DMS153 (cell line): ENCODE measurements at places on chromosomes 1 and 21.
A peak's percentile ranks its signal among the peaks of the same experiment; 100 is the strongest.

DNA sequence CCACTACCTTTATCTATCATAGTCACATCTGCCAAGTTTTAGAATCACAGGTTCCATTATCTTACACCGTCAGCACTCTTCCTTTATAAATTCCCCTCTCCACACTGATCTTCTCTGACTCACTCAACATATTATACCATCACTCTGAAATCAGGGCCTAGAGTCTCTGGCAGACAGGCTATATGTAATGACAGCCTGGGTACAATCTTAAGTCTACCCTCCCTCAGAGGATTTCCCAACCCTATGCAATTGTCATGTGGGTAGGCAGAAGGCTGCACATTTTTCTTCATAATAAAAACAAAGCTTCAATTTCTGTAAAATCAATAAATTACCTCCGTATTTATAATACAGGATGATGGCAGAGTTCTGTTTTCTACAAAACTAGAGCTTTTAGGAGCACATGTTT is 138.0 kb downstream of the RERE start:
- DNase-seq: no peak

- no peak for DNase-seq
These were observed 24.9 kb upstream of the PARP1 start for GRCh38 chr1:226432586-226433340.

DNA sequence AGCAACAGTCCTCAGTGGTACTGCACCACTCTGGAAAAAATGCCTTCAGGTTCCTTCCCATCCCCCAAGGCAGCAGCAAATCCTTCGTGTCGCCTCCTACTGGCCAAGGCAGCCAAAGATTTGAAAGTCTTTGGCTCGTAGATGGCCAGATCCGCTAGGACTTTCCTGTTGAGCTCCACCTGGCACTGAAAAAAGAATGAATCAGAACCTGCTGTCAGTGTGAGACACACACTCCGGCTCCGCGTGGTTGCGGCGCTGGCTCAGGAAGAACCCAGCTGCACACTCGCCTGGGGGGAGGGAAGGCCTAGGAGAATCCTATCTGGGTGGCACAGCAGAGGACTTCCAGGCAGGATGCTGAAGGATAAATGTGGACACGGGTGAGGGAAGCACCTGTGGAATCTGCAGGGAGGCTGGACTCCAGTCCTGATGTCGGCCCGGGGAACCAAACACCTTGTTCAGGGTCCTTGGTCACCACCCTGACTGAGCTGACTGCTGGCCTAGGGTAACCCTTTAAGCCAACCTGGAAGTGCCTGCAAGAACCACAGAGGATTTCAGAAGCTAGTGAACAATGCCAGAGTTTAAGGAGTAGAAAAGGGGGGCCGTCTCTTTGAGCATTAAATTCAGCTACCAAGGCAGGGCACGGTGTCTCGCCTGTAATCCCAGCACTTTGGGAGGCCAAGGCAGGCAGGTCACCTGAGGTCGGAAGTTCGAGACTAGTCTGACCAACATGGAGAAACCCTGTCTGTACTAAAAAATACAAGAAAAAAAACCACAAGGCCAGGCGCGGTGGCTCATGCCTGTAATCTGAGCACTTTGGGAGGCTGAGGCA is 3.2 kb upstream of the CCNL2 start:
- DNase-seq: peak; percentile 37

DNA sequence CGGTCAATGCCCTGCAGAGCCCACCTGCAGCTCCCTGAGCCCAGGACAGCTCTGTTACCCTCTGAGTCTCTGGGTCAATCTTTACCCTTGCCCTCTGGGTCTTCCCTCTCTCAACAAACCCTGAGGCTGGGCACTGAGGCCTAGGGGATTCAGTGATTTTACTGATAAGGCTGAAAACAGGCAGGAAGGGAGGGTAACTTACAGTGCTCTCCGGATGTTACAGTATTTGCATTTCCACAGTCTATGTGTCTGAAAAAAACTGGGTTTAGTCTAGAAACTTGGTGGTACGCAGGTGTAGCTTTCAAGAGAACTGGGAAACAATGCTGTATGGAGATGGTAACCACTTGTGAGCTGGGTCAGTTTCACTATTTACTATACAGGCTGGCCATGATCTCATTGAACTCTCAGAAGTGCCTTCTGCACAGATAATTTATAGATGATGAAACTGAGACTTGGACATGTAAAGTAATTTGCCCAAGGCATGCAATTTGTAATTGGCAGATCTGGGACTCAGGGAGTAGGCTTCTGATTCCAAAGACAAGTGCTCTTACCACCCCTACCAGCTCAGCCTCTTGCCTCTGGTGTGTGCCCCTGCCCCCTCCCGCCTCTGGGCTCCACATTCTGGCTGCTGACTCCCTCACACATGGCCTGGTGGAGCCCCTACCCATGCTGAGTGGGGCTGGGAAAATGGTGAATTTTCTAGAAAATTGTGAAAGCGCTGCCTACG is 48.8 kb downstream of the TENT5C start:
- DNase-seq: no peak

- DNase-seq: peak; percentile 14
These were observed 345.7 kb downstream of the BARHL2 start for GRCh38 chr1:90371448-90371813.

DNA sequence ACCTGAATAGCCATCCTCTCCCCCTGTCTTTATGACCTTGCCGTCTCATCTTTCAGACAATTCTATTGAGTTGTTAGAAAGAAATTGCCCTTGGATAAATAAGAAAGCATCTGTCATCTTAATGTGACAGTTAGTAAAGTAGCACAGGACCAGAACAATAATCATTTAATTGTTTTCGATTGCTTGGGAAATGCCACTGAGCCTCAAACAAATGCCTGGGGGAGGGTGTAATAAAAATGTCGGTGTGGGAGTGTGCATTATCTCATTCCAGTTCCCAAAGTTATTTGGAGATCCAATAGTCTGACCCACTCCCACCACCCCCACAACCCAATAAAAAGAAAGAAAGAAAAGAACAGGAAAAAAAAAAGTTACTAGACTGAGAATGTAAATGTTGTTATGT is 509.3 kb upstream of the LRRC7 start:
- no peak for DNase-seq

- no peak for DNase-seq
These were observed 131.4 kb upstream of the BCL9 start for GRCh38 chr1:147409886-147410285.

- DNase-seq: no peak
These were observed 10.4 kb downstream of the SSU72 start for GRCh38 chr1:1564268-1564667.

DNA sequence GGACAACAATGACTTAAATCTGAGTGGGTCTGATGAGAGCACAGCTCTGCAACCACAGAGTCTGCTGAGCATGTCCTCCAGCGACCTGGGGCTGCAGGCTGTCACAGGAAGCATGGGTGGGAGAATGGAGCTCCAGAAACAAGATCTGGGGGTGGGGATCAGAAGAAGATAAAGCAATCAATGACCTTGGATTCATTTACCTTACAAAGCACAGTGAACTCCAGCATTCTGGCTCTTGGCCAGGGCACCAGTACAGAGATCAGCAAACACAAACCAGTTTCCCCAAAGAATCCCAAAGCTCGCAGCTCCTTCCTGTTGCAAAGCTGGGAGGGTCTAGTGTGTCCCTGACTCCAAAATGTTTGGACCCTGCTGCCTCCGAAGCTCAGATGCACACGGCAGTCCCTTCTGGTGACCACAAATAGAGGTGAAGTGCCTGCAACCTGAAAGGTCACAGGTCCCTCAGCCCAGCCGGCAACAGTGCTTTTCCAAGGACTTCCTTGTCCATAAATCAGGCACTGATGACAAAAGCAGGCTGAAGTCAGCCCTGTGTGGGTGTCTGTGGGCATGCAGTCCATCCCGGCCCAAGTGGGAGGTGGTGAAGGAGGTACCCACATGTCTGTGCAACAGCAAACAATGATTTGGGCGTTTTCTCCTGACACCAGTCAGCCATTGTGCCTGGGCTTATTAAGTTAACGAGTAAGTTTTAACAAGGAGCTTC is 76.1 kb downstream of the SH3BGR start:
- DNase-seq: peak; percentile 65

DNA sequence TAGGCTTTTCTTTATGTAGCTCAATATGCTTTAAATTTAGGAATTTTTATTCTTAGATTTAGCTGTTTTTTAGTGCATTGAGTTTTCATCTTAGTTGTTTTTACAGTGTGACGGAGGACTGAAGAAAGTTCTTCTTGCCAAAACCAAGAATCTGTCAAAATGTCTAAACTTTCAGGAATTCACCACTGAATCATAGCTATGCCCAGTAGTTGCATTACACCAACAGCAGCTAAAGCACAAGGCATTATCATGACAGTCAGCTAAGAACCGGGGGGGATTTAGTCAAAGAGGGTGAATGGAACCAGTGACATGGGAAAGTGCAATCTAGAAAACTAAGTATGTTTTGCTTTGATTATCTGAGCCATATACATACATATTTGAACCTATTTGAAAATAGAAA is 6.5 kb upstream of the C1orf146 start:
- no peak for DNase-seq

GRCh38 chr1:115560027-115560426 is 81.7 kb upstream of the VANGL1 start:
- DNase-seq: no peak

DNA sequence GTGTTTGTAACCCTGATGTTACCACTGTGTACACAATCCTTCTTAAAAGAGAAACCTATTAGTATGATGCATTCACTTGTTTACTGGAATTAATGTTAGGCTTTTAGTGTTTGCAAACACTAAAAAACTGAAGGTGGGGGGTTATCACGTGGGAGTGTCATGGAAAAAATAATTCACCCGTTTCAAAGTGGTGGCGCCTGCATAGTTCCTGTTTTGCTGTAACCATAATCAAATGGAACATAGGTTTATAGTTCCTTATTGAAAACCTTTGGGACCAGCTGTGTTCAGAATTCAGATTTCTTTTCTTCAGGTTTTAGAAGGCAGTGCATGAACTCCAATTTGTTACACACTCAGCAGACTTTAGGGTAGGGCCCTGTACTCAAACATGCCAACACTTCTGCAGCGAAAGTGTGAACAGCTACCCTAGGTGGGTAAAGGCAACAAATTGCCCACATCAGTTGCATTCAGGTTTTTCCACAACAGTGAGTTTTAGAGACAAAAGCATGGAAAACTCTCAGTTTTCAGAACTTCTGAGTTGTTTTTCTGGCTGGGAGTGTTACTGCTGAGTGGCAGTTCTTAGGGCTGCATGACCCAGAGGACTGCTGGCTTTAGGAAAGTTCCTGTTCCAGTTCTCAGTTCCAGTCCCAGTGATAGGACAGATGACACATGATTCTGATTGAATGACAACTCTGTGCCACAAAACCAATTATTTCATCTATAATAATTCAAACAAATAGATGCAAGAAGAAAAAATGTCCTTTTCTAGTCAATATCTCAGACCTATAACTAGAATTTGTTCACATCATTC is 29.1 kb upstream of the IVNS1ABP start:
- DNase-seq: peak; percentile 20

GRCh38 chr1:38558500-38559445 is 300.8 kb downstream of the RRAGC start:
- DNase-seq: no peak

GRCh38 chr1:7257225-7257624 is 472.0 kb downstream of the CAMTA1 start:
- peak; percentile 85 for DNase-seq

- no peak for DNase-seq
These were observed 60.4 kb upstream of the DMRTB1 start for GRCh38 chr1:53398576-53399365.

DNA sequence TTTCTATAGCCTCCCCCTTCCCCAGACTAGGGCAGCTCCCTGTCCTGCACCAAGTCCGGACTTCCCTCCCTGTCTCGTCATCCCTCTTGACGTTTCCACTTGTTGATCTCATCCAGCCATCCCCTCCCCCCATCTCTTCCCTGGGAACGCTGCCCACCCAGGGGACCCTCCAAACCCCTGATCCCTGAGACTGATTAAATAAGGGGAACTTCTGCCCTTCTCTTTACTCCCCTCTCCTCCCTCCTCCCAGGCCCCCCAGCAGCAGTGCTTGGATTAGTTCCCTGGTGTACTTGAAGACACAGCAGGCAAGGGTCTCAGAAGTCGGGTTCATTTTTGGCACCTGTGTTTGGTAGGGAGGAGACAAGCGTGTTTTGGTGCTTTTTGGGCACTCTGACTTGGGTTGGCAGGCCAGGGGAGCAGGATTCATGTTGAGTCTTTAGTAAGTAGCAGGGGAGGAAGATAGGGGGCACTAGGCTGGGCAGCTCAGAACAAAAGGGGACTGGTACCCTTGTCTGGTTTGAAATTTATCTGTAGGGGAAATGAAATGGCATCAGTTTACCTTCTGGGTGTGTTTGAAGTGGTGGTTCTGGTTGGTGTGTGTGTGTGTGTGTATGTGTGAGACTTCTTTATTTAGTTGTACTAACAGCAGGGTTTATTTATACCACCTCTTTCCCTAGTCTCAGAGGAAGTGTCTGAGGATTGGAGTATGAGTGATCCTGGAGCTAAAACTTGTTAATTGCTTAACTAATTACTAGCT is 11.1 kb downstream of the VANGL2 start:
- no peak for DNase-seq

DNA sequence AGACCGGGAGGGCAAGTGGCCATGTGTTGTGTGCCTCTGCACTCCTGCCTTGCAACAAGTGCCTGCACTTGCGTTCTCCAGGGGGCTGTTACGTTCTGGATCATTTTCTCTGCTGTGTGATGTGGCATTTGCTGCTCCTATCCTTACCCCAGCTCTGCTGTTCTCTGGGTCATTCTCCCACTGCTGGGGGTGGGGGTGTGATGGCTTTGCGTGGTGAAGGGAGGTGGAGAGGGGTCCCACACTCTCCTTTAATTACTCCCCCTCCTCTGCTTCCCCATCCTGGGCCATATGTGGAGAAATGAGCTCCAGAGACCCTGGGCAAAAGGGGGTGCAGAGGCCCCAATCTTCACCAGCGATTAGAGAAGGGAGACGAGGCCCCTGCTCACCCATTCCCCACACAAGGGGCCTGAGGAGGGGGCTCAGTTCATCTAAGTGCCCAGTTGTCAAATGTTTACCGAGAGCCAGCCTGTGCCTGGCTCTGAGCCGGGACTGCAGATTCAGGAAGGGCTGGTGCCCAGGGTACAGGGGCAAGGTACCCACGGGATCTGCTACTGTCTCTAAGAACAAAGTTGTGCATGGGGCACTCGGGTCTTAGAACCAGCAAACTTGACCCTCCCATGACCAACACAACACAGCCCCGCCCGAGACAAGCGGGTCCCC is 355.4 kb downstream of the PTPRU start:
- DNase-seq: no peak
